ENCODE measurements at places on chromosomes 12 and 14.

DNA sequence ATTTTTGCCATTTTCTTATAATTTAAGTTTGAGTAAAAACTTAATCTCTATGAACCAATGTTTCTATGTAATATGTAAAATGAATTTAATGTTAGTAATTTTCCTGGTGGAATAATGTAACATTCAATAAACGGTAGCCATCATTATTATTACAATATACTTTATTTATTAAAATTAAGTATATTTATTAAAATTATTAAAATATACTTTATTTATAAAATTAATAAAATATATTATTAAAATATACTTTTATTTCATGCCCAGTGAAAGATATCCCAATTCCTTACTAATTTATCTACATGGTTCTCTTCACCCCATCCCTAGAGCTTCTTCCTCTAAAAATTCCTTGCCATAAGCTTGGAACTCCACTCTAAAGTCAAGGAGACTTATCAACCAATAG lies 2.5 kb downstream of the CAPS2 start:
- DNase-seq: no peak

- no peak for DNase-seq
Observed at GRCh38 chr12:69534389-69534822, 50.9 kb upstream of the CCT2 start.

GRCh38 chr14:72264716-72265115 lies 332.5 kb downstream of the RGS6 start:
- DNase-seq: no peak

GRCh38 chr14:82080370-82080769 lies 546.7 kb upstream of the SEL1L start:
- no peak for DNase-seq

DNA sequence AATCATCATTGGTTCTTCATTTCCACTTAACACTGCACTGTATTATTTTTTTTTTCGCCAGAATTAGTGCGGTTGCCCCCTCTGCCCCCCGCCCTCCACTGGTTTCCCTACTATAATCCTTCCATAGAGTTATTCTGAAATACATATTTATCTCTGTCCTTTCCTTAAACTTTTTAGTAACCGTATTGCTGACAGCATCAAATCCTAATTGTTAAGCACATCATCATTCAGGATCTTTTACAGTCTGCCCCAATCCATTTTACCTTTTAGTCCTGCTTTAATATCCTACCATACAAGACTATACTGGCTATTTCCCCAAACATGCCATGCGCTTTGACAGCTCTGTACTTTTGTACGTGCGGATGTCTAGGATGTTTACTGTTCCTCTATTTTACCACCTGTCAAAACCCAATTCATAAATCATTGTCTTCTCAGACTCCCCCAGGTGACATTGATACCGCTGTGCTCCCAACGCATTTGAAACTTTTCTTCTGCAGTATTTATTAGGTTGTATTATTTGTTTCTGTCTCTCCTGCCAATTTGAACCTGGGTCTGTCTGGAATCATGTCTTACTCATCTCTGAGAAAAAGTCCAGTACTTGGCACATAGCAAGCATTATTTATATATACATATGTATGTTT lies 1.0 kb downstream of the FGFR1OP2 start:
- no peak for DNase-seq

DNA sequence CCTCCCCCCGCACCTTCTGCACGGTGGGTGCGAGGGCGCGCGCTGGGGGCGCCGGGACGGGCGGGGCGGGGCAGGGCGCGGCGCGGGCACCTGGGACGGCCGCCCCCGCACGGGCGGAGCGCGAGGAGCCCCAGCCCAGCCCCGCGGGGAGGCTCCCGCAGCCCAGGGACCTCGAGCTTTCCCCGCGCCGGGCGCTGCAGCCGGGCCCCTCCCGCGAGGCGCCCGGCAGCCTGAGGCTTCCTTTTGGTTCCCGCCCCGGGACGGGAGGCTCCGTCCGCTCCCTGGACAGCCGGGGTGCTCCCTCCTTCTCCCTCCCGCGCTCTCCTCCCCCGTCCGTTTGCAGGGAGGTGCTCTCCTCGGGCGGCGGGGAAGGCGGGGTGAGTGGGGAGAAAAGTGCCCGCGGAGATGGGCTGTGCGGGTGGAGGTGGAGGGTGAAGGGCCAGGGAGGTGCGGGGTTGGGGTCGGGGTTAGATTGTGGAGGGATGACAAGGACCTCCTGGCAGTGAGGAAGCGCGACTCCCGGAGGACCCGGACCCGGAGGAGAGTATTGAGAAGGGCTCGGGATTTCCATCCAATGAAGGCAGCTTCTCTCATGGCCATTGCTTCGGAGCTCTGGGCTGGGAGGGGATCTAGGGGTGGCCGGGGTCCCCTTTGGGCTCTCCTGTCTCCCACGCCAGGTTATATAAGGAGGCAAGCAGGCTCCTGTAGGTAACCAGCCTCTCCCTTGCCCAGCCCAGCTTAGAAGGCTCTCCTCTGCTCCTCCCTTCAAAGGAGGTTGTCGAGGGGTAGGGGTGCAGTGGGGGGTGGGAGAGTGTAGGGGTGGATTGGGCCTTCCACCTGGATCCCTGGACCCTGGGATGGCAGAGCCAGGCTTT lies 645 bp downstream of the JDP2 start:
- peak; percentile 83 for DNase-seq

- DNase-seq: no peak
Observed at GRCh38 chr14:30799933-30800332, 74.4 kb upstream of the COCH start.

- no peak for DNase-seq
Observed at GRCh38 chr12:110822821-110823415, 23.9 kb upstream of the CCDC63 start.

- DNase-seq: no peak
Observed at GRCh38 chr12:91432089-91432488, 249.5 kb upstream of the DCN start.

DNA sequence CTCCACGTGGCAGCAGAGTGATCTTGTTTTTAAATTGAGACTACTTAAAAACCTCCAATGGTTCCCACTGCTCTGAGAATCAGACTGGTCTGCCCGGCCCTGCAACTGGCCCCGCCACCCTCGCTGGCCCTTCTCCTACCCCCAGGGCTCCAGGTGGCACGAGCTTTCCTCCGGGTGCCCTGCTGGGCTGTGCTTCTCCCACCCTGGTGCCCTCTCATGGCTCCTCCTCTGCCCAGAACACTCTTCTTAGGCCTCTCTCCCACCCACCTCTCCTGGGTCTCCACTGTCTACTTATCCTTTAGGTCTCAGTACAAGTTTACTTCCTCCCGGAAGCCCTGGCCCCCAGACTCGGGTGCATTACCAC lies 26.5 kb downstream of the CCDC92 start:
- DNase-seq: no peak

DNA sequence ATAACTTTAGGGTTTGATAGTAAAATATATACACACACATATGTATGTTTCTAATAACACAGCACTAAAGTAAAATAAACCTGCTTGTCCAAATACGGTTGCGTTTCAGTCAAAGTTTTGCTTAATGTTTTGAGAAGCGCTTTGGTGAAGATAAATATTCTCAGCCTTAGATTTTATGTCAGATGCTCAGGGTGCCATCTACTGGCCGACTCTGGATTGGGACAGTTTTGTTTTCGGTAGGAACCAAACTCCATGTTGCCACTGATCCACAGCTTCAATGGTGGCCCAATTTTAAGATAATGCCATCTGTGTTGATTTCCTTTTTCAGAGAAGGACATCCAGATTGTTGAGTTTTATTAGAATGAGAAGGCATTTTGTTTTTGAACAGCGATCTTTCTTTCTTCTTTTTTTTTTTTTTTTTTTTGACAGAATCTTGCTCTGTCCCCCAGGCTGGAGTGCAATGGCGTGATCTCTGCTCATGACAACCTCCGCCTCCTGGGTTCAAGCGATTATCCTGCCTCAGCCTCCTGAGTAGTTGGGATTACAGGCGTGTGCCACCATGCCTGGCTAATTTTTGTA lies 43.1 kb downstream of the LLPH start:
- no peak for DNase-seq

All from upper lobe of right lung (tissue), 1 donor.